Calu3 (cell line): ENCODE measurements at places on chromosomes 6 and 20. TPM values are rescaled to one million over a fixed set of nuclear protein-coding genes. Genes with fewer than 3 reads are reported as not detected.
A peak's percentile ranks its signal among the peaks of the same experiment; 100 is the strongest.

DNA sequence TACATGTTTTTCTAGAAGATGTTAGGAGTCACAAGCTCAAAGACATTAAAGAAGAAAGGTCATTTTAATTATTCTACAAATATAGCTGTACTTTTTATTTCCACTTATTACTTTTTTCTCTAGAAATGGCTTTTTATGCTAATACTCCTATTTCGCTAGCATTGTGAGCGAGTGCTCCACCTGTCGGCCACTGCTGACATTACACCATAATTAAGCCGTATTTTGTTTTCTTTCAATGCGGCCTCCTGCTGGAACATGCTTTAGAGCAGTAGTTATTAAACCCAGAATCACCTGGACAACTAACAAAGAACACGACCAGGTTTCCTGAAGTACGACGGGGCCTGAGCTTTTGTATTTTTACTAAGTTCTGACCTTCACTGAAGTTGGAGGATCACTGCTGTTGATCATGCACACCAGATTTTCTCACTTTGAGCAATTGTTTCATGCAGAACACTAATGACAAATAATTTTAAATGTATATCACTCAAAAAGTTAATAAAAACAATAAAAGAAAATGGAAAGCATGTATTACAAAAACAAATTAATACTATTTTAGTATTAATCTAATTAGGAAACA, 74.1 kb upstream of the PAK5 start:
- DNase-seq = peak; percentile 36
- H3K4me3 ChIP-seq = no peak overlapping the region
- H3K4me1 ChIP-seq = peaks cover 8% of the 10 kb centered on the region
- H3K27ac ChIP-seq = no peak overlapping the region
- no peaks in the 10 kb centered on the region for H3K27me3 ChIP-seq
- no peaks in the 10 kb centered on the region for H3K36me3 ChIP-seq

GRCh38 chr6:63660757-63661156, 25.2 kb downstream of the PHF3 start:
- H3K4me3 ChIP-seq = no peak overlapping the region
- no peaks in the 10 kb centered on the region for H3K36me3 ChIP-seq
- peaks cover 17% of the 10 kb centered on the region for H3K4me1 ChIP-seq
- no peak for DNase-seq
- H3K27ac ChIP-seq = no peak overlapping the region

The CST1 gene
- 0.69 and 1.2 TPM in 2 replicates for total RNA-seq

DNA sequence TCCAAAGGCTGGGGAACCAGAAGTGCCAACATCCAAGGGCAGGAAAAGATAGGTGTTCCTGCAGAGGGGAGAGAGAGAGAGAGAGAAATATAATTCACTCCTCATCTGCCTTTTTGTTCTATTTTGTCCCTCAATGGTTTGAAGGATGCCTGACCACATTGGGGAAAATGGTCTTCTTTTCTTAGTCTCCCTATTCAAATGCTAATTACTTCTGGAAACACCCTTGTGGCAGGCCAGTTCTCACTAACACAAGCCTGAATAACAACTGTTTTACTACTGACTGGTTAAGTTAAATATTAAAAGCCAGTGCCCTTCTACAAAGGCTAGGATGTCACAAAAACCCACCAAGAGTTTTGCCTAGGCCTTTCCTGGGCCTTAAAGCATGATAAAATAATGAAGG, 425.4 kb upstream of the HTR1E start:
- no peaks in the 10 kb centered on the region for H3K4me1 ChIP-seq
- no peak overlapping the region for H3K27ac ChIP-seq
- no peak for DNase-seq
- H3K4me3 ChIP-seq = no peak overlapping the region
- H3K36me3 ChIP-seq = no peaks in the 10 kb centered on the region
- no peaks in the 10 kb centered on the region for H3K27me3 ChIP-seq

The MRPL14 gene
- total RNA-seq = 98.9 and 103 TPM in 2 replicates

GRCh38 chr20:5703681-5704101, 46.5 kb upstream of the SHLD1 start:
- no peak overlapping the region for H3K4me3 ChIP-seq
- H3K4me1 ChIP-seq = no peaks in the 10 kb centered on the region
- no peaks in the 10 kb centered on the region for H3K36me3 ChIP-seq
- no peak for DNase-seq

GRCh38 chr6:97963193-97963592, 680.2 kb upstream of the MMS22L start:
- H3K36me3 ChIP-seq = no peaks in the 10 kb centered on the region
- H3K27me3 ChIP-seq = no peaks in the 10 kb centered on the region
- H3K27ac ChIP-seq = no peak overlapping the region
- H3K4me1 ChIP-seq = no peaks in the 10 kb centered on the region
- no peak for DNase-seq

DNA sequence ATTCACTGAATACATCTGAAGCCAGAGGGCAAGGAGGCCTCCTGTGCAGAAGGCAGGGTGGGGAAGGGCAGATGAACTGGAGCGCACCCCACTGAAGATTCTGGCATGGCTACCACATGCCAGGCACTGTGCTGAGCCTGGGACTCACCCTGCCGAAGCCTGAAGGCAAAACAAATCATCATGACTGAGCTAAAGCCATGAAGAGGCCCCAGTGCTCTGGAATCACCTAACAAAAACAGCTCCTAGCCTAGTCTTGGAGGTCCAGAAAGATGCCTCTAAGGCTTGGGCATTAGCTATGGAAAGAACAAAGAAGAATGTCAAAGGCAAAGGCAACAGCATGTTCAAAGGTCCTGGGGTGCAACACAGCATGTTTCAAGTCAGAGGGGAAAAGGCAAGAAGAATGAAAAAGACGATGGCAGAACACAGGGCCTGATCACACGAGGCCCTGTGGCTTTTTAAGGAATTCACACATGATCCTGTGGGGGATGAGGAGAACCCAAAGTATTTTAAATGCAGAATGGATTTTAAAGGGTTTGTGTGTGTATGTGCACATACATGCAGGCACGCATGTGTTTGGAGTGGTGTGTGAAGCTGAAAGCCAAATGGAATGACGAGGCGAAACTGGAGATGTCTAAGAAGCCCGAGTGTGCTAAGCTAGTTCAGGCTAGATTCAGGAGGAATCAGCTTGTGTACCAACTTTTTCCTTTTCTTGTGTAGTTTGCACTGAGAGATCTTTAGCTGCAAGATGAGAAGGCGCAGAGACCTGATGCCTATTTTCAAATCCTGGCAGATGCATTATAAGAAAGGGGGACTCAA, 261.4 kb downstream of the ZNF217 start:
- no peak overlapping the region for H3K4me3 ChIP-seq
- DNase-seq = no peak
- peaks cover 59% of the 10 kb centered on the region for H3K27me3 ChIP-seq
- H3K27ac ChIP-seq = peak overlapping the region; percentile 7
- H3K4me1 ChIP-seq = peaks cover 16% of the 10 kb centered on the region

- no peak overlapping the region for H3K4me3 ChIP-seq
- no peaks in the 10 kb centered on the region for H3K27me3 ChIP-seq
- peaks cover 11% of the 10 kb centered on the region for H3K36me3 ChIP-seq
- no peak for DNase-seq
- H3K4me1 ChIP-seq = peaks cover 5% of the 10 kb centered on the region
Measured at GRCh38 chr6:167898673-167899311, 72.1 kb downstream of the AFDN start.

DNA sequence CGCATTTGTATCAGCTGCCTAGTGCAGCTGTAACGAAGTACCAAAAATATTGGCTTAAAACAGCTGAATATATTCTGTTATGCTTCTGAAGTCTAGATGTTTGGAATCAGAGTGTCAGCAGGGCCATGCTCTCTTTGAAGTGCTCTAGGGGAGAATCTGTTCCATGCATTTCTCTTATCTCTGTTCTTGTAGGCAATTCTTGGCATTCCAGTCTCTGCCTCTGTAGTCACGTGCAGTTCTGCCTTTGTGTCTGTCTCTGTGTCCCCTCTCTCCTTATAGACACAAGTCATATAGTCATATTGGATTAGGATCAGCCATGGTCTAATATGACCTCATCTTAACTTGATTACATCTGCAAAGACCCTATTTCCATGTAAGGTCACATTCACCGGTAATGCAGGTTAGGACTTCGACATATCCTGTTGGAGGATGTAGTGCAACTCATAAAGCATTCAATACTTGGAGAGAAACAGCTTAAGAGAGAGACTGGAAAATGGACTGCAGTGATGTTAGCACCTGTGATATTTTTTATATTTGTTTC, 18.6 kb downstream of the FAM83B start:
- H3K4me1 ChIP-seq = peaks cover 61% of the 10 kb centered on the region
- no peak for DNase-seq
- peaks cover 6% of the 10 kb centered on the region for H3K36me3 ChIP-seq
- H3K4me3 ChIP-seq = peak overlapping the region; percentile 39
- H3K27me3 ChIP-seq = no peaks in the 10 kb centered on the region
- H3K27ac ChIP-seq = peak overlapping the region; percentile 62

GRCh38 chr6:17452096-17452495, 58.7 kb downstream of the CAP2 start:
- no peaks in the 10 kb centered on the region for H3K27me3 ChIP-seq
- no peaks in the 10 kb centered on the region for H3K36me3 ChIP-seq
- H3K4me3 ChIP-seq = no peak overlapping the region
- no peak overlapping the region for H3K27ac ChIP-seq

DNA sequence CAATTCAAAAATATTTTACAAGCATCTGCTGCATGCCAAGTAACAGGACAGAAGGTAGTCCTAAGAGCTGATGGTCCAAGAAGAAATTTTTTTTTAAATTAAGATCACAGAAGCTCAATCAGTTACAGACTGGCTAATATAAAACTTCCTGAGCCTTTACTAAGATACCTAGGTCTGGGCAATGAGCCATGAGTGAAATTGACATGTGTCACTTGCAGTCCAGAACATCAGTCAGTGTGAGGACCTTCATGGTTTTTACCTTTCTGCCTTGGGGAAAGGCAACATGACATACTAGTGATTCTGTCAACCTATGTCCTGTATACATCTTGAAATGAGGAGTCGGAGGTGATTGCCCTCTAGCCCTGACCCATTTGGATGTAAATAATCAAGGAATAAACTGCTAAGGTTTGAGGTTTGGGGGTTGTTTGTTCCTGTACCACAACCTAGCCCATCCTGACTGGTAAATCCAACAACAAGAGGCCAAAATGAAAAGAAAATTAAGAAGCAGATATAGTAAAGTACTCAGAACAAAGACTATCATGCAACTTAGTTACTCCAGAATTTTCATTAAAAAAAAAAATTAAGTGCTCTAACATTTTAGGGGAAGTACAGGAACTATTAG, 70.0 kb downstream of the CNKSR3 start:
- H3K4me1 ChIP-seq = peaks cover 20% of the 10 kb centered on the region
- no peaks in the 10 kb centered on the region for H3K27me3 ChIP-seq
- H3K36me3 ChIP-seq = no peaks in the 10 kb centered on the region
- H3K27ac ChIP-seq = no peak overlapping the region

DNA sequence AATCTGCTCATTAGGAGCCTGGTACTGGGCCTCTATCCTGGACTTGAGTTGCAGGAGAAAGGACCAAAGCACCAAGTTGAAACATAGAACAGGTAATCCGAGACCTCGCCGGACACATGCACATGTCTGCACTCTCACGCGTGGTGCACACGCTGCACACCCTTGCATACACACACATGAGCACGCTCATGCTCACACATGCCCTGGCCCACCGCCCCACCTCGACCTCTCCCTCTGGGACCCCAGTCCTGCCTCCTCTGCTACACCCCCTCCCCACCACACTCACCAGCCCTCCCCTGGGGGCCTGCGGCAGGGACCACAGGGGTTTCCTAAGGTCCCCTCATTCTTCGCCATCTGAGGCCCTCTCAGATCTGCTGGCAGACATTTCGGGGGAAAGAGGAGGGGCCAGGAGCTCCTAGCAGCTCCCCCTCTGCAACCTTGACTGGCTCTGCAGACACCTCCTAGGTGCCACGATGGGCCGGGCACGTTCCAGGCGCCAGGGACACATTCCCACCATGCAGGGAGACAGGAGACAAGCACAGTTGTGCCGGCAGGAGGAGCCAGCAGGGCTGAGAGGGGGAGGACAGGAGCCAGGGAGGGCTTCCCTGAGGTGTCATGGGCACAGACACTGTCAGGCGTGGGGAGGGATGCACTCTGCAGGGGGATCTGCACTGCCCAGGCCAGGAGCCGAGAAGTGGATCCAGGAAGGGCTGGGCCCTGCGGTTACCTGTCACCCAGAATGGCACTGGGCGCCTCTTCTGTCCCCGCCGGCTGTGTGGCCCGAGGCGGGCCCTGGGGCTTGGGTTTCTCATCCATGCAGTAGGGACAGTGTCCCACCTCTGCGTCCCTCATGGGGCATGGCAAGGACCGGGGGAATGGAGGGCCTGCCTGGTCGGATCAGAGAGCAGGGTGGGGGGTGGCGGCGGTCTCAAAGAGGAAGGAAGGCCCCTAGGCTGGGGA, 25.6 kb upstream of the LSM14B start:
- DNase-seq = no peak
- no peak overlapping the region for H3K4me3 ChIP-seq
- H3K36me3 ChIP-seq = peaks cover 5% of the 10 kb centered on the region
- H3K27ac ChIP-seq = no peak overlapping the region
- H3K27me3 ChIP-seq = peaks cover 48% of the 10 kb centered on the region
- no peaks in the 10 kb centered on the region for H3K4me1 ChIP-seq

DNA sequence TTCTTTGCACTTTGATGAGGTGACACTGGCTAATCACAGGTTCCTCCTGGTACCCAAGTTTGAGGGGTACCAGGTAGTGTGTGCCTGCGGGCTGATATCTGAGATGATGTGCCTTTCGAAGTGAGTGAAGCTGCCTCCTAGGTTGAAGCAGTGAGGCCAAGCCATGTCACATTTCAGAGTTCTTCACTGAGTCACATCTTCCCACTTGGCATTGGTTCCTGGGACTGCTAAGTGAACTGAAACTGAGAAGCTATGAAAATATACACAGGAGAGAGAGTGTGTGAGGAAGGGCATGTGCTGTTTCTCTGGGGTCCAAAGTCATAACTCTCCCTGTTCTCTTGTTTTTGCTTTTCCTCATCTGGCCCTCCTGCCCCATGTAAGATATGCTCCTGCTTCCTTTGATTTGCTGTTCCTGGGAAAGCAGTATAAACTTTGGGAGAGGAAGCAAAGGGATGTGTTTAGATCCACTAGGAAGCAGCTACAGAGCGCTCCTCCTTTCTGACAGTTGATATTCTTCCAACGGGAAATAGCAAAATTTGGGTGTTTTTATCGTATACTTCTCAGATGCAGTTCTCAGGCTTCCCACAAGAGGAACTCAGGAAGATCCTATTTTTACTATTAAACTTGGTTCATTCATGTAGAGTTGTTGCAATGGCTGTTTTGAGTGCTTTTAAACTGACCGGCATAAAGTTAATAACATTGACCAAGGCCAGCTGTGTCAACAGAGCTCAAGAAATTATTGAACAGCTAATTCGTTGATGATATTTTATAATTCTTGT, 153.7 kb downstream of the MOXD1 start:
- H3K4me3 ChIP-seq = no peak overlapping the region
- H3K36me3 ChIP-seq = no peaks in the 10 kb centered on the region
- H3K27ac ChIP-seq = no peak overlapping the region

DNA sequence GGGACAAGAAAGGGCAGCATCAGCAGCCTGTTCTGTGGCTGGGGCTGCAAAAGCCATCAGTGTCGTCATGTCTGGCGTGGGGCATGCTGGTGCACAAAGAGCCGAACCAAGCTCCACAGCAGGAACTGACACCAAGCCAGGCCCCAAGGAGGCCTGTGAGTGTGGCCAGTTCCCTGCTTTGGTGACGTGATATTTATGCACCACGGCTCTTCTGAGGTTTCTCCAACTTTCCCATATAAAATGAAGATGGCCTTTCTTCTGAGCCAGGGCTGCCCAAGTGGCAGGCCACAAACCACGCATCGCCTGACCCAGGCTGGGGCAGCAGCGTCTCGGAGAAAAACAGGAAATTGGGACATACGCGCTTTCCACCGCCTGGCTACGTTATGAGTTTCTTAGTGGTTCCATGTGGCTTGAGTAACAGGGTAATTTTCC, 109.9 kb downstream of the RIN2 start:
- no peak for DNase-seq
- no peak overlapping the region for H3K27ac ChIP-seq
- H3K36me3 ChIP-seq = no peaks in the 10 kb centered on the region
- no peaks in the 10 kb centered on the region for H3K27me3 ChIP-seq
